ENCODE measurements at places on chromosomes 7 and 10. TPM values are rescaled to one million over a fixed set of nuclear protein-coding genes. Genes with fewer than 3 reads are reported as not detected.

DNA sequence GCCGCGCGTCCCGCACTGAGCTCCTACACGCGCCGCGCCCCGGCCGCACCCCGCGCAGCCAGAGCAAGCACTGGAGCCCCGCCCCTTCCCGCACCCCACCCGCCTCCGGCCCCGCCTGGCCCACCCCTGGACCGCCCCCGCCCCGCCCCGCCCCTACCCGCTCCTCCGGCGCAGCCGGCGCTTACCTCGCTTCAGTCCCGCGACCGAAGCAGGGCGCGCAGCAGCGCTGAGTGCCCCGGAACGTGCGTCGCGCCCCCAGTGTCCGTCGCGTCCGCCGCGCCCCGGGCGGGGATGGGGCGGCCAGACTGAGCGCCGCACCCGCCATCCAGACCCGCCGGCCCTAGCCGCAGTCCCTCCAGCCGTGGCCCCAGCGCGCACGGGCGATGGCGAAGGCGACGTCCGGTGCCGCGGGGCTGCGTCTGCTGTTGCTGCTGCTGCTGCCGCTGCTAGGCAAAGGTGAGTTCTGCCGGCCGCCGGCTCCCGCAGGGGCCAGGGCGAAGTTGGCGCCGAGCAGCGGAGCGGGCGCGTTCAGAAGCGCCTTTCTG, at the start of gene RET:
TSS of gene RET (plus strand) at position 194 of the 545 bp plus-strand sequence. CDS start at position 384, 190 bp downstream.
- H3K4me1 ChIP-seq, result peaks cover 5% of the 10 kb centered on the region
- H3K27ac ChIP-seq, result no peak within 1 kb of the TSS
- DNase-seq, result peak; percentile 54
- H3K27me3 ChIP-seq, result peaks cover 31% of the 10 kb centered on the region
- no peaks in the 10 kb centered on the region for H3K36me3 ChIP-seq
- peak within 1 kb of the TSS; percentile 67 for H3K4me3 ChIP-seq

DNA sequence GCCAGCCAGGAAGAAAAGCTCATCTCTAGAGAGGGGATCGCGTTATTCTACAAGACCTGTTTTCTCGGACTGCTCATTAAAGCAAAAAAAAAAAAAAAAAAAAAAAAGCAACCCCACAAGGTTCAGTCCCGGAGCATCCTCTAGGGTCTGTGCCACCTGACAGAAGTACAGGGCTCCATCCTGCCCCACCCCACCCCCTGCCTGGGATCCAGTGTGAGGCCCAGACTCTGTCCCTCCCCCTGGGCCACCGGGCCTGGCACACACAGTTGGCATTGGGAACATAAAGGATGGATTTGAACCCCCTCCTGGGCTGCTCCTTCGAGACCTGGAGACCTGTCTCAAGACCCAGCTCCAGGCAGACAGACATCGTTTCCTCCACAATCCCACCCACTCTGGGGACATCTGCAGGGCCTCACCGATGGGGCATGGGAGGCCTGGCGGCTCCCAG, 688 bp downstream of the ORAI2 start:
- peak overlapping the region; percentile 86 for H3K27ac ChIP-seq
- DNase-seq, result peak; percentile 29
- H3K4me3 ChIP-seq, result peak overlapping the region; percentile 82

DNA sequence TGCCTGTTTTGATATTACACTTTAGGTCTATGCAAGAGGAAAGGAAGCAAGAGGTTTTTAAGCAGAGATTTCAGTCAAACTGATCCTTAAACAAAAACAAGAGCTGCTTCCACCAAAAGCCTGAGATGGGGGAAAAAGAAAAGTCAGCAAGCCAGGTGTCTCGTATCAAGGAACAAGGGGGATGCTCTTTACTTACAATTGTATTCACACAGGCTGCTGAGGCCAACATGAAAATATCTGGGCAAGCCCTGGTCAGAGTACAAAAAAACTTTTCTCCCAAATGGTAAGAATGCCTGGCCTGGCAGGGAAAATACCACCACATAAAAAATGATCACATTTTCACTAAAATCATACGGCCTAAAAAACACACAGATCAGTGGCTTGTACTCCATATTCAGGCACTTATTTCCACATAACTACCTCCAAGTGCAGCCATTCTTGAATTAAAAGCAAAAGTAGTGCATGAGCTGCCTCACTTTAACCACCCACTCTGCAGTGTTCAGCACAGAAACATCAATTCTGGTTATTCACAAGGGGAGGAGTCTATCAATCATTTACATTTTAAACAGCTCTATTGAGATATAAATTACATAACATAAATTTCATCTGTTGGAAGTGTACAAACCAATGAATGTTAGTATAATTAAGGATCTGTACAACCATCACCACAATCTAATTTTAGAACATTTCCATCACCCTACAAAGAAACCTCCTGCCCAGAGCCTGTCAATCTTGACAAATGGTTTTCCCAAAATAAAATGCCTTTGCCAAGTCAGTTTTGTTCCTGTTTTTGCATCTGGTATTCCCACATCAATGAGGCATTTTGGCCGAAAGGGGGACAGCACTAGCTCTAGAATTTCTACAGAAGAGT, 70.2 kb downstream of the GRB10 start:
- H3K4me3 ChIP-seq, result no peak overlapping the region
- DNase-seq, result no peak
- H3K4me1 ChIP-seq, result peaks cover 6% of the 10 kb centered on the region

GRCh38 chr7:135768064-135768463, 19.5 kb upstream of the FAM180A start:
- no peaks in the 10 kb centered on the region for H3K36me3 ChIP-seq
- H3K27me3 ChIP-seq, result peaks cover 20% of the 10 kb centered on the region
- DNase-seq, result no peak
- H3K27ac ChIP-seq, result no peak overlapping the region

- no peaks in the 10 kb centered on the region for H3K27me3 ChIP-seq
- no peak overlapping the region for H3K4me3 ChIP-seq
- no peaks in the 10 kb centered on the region for H3K36me3 ChIP-seq
- H3K4me1 ChIP-seq, result no peaks in the 10 kb centered on the region
Measured at GRCh38 chr10:9508606-9509005, 1454.1 kb downstream of the GATA3 start.

Gene FANK1
- 0.35 TPM for total RNA-seq

Gene KLF14
- not detected for total RNA-seq

GRCh38 chr10:18133046-18133445, 7.2 kb upstream of the CACNB2 start:
- no peaks in the 10 kb centered on the region for H3K36me3 ChIP-seq
- H3K4me3 ChIP-seq, result no peak overlapping the region
- DNase-seq, result no peak
- no peak overlapping the region for H3K27ac ChIP-seq
- H3K27me3 ChIP-seq, result peaks cover 4% of the 10 kb centered on the region
- H3K4me1 ChIP-seq, result no peaks in the 10 kb centered on the region

- peaks cover 29% of the 10 kb centered on the region for H3K4me1 ChIP-seq
- DNase-seq, result no peak
- no peak overlapping the region for H3K4me3 ChIP-seq
- peak overlapping the region; percentile 66 for H3K27ac ChIP-seq
- H3K36me3 ChIP-seq, result peaks cover 16% of the 10 kb centered on the region
- H3K27me3 ChIP-seq, result no peaks in the 10 kb centered on the region
Measured at GRCh38 chr10:100993986-100994708, 5.5 kb upstream of the LZTS2 start.

DNA sequence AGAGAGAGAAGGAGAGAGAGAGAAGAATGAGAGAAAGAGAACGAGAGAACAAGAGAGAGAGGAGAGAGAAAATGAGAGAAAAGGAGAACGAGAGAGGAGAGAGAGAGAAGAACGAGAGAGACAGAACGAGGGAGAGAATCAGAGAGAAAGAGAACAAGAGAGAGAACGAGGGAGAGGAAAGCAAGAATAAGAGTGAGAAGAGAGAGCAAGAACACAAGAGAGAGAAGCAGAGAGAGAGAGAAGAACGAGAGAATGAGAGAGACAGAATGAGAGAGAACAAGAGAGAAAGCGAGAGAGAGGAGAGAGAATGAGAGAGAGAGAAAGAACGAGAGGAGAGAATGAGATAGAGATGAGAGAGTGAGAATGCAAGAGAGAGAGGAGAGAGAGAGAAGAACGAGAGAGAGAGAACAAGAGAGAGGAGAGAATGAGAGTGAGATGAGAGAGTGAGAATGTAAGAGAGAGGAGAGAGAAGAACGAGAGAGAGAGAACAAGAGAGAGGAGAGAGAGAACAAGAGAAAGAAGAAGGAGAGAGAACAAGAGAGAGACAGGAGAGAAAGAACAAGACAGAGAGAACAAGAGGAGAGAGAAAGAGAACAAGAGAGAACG, 68.2 kb downstream of the ASB13 start:
- H3K27ac ChIP-seq, result no peak overlapping the region
- H3K4me3 ChIP-seq, result no peak overlapping the region
- H3K27me3 ChIP-seq, result peaks cover 16% of the 10 kb centered on the region
- no peak for DNase-seq

- H3K4me3 ChIP-seq, result no peak overlapping the region
- peaks cover 60% of the 10 kb centered on the region for H3K36me3 ChIP-seq
- DNase-seq, result no peak
- peaks cover 53% of the 10 kb centered on the region for H3K4me1 ChIP-seq
Measured at GRCh38 chr7:155739538-155740143, 72.6 kb downstream of the SHH start.
